Activated CD8-positive, alpha-beta T cell treated with anti-CD3 and anti-CD28 coated beads for 36 hours (primary cell): ENCODE measurements at places on chromosomes 1 and 21.

DNA sequence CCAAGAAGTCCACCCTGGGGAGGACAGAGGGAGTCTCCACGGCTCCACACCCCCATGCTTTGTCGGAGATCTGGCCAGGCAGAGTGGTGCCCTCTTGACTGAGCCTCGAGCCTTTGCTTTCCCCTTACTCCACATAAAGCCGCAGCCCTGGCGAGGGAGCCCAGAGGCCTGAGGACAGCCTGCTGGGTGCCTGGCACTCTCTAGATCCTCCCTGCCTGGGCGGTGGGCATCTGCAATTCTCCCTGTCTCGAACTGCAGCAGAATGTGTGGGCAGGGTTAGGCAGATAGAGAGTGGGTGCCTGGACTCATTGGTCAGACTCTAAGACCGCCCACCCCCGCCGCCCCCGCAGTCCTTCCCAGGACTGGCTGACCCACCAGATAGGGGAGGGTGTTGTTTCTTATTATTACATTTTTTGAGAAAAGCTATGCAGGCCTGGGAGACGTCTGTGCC is 13.9 kb downstream of the EPHX1 start:
- DNase-seq: no peak

- no peak for DNase-seq
Observed at GRCh38 chr1:1247341-1247913, 905 bp upstream of the C1QTNF12 start.

DNA sequence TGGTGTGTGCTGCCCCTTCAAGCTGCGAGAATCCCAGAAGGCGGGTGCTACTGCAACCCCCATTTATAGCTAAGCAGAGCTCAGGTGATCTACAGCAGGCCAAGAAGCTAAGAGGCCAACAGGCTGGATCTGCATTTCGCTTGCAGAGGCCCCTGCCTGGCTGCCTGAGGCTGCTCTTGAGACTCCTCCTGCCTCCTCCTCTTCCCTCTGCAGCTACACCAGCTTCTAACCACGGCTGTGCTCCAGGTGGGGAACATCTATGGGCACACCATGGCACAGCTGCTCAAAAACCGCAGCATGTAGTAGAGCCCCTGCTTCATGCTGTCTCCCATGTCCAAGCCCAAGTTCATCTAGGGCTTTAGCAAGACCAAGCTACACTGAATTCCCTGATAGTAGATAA is 72.9 kb upstream of the ZNF678 start:
- DNase-seq: no peak

DNA sequence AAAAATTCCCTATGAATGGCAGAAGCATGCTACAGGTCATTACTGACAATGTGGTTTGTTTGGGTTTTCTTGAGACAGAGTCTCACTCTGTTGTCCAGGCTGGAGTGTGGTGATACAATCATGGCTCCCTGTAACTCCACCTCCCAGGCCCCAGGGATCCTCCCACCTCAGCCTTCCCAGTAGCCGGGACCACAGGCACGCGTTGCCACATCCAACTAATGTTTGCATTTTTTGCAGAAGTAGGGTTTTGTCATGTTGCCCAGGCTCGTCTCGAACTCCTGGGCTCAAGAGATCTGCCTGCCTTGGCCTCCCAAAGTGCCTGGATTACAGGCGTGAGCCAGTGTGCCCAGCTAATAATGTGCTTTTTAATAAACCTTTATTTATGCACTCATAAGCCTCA is 259.1 kb downstream of the NFIA start:
- no peak for DNase-seq

- no peak for DNase-seq
Observed at GRCh38 chr1:53470155-53470554, 11.0 kb downstream of the DMRTB1 start.

GRCh38 chr1:116375148-116375886 is 2.3 kb downstream of the ATP1A1 start:
- peak; percentile 12 for DNase-seq

DNA sequence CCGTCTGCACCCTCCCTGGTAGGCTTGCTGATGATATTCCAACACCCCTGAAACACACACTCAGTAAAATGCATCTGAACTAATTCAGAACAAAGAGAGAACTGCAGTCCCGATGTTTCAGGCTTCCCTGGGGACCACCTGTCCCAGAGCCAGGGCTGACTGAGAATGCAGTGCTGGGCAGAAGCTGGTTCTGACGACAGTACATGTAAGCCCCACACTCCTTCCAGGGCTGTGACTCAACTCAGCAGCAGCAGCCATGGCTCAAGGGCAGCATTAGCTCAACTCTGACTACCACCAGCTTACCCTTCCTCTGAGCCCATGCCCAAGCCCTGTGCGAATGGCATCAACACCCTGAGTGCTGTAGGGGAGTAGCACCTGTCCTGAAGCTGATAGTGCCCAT is 56.4 kb upstream of the SIPA1L2 start:
- no peak for DNase-seq

DNA sequence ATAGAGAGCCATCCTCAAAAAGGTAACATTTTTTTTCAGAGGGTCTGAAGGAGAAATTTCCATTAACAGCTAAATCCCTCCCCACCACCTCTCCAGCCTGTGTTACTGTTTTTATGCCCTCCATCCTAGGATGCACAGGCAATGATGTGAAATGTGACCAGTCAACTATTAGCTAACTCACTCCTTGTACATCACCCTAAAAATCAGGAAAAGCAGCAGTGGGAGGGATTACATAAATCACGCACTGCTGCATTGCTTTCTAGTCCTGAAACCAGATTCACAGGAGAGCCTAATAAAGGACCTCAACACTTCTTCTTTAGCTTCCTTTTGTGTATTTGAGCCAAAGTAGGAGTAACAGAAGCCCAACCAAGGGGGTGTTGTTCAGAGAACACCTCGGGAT is 66.3 kb downstream of the LMO4 start:
- DNase-seq: no peak

- DNase-seq: no peak
Observed at GRCh38 chr1:10438677-10439163, 8.5 kb downstream of the CENPS start.

DNA sequence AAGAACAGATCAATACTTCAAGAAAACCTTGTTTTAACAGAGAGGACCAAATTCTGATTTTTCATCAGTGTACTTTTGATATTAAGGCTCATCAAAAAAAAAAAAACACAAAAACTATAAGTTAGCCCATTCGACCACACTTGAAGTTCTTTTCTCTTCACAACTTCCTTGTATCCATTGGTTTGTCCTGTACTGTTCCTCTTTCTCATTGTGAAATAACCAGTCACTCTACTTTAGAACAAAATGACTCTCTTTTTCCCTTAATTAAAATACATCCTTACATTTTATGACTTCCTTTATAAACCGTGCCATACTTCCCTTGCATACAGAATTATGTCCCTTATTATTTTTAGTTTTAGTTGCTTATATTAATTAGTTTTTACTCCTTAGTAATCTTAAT is 8.4 kb downstream of the QSOX1 start:
- DNase-seq: no peak

DNA sequence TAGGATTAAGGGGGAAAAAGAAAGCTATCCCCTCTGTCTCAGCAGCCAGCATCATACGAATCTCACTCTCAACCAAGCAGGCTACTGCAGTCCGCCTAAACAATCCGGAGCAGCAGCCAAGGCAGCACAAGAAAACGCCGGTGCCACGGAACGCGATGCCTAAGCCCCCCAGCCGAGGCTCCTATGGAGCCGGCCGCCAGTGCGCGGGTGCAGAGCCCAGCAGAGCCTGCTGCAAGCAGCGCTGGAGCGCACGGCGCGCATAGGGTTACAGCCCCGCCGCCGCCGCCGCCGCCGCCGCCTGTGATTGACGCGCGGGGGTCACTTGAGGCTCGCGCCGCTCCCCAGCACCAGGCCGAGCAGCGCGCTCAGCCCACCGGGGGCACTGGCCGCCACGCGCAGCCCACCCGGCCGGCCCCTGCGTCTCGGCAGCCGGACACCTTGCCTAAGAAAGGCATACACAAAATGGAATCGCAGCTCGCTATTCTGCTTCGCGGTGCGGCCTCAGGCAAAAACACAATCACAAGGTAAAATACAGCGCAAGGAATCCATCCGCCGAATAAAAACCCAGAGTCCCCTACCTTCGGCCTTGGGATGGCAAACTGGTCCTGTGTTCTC is 780 bp downstream of the HIVEP3 start:
- peak; percentile 59 for DNase-seq

GRCh38 chr1:113858982-113859381 is 12.5 kb downstream of the PTPN22 start:
- no peak for DNase-seq

GRCh38 chr1:204031098-204031710 is 41.7 kb upstream of the SOX13 start:
- no peak for DNase-seq

DNA sequence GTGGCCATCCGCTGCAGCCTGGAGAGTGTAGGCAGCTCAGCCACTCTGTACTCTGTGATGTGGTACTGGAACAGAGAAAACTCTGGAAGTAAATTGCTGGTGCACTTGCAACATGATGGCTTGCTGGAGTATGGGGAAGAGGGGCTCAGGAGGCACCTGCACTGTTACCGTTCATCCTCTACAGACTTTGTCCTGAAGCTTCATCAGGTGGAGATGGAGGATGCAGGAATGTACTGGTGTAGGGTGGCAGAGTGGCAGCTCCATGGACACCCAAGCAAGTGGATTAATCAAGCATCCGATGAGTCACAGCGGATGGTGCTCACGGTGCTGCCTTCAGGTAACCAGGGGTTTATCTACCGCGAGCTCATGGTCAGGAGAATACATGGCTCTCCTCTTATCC is 24.0 kb downstream of the CD101 start:
- no peak for DNase-seq

DNA sequence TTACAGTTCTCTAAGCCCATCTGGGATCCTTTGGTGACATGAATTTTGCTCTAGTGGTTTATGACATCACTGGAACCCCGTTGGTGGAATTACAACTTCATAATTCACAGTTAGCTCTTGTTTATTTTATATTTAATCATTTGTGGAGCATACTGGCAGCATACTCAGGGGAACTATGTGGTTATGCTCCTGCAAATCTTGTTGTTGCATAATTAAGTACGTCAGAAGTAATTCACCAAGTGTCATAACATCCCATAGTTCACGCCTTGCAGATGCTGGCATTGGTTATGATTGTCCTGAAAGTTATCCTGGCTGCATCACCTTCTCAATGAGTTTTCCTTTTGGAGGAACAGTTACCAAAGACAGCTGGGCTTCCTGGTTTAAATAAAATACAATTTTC is 16.5 kb downstream of the PRRX1 start:
- no peak for DNase-seq

DNA sequence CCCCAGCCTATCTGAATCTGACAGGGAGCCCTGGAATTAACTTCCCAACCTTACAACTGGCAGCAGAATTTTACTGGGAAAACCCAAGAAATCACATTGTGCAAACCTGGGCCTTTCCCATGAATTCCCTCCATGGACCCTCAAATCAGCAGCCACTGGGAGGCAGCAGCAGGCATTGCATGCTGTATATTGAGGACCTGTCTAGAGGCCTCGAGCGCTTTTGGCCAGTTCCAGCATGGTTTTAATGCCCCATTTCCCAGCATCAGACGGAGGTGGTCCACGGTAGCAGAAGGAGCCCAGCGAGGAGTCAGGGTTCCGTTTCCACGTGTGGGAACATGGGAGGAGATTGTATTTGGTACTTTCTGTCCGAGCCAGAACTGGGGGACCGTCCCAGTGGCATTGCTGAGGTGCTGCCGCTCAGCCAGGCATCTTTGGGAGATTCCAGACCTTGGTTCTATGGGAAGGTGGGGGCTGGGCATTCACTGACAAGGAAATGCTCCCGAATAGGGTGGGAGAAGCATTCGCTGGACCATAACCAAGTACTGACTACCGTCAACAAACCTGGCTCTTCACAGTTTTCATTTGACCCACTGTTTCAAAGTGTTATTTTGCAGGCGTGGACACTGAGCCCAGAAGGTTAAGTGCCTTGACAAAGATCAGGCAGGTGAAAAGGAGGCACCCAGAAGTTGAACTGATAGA is 15.9 kb downstream of the BMP8A start:
- DNase-seq: no peak

GRCh38 chr1:192592981-192593708 is 17.6 kb downstream of the RGS1 start:
- no peak for DNase-seq

DNA sequence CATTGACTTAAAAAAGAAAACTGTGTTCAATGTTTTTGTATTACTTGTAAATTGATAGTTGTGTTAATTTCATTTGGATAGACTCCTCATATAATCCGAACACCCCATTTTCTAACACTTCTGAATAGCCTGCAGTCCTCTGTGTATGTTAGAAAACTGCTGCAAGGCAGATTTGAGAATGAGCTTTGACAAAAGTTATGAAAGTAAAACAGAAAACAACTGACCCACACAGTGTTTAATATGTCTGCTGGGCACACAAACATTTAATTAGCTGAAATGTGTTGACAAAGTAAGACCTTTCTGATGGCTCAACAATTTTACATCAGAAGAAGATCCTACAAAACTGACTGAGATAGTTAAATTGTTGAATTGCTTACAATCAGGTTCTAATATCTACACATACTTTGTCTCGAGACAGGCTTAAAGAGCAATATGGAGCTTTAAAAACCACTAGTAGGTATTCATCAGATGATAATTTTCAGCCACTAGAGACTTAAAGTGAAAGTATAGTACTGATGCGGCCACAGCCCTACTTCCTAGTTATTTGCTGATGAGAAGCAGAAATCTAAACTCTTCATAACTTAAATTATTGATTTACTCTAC is 40.0 kb upstream of the PRMT6 start:
- no peak for DNase-seq

DNA sequence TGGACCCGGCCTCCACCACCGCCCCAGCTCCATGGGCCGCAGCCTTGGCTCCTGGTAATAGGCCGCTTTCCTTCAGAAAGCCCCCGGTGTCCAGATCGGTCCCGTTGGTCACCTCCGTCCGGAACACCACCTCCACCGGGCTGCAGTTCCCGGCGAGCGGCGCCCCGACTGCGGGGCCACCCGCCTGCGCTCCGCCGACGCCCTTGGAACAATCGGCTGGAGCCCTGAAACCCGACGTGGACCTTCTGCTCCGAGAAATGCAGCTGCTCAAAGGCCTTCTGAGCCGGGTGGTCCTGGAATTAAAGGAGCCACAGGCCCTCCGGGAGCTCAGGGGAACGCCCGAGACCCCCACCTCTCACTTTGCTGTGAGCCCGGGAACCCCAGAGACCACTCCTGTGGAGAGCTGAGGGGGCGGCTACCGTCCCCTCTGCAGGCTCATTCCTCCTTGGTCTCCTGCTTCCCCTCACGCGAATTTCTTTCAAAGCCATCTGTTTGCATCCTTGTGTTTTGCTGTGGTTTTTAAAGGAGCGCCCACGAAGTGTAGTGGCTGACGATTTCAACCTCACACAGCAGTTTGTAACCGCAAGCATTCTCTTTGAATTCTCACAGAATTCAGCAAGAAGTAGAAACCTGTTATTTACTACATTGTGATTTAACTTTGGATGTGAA is 6.0 kb downstream of the FCRLB start:
- DNase-seq: peak; percentile 60

DNA sequence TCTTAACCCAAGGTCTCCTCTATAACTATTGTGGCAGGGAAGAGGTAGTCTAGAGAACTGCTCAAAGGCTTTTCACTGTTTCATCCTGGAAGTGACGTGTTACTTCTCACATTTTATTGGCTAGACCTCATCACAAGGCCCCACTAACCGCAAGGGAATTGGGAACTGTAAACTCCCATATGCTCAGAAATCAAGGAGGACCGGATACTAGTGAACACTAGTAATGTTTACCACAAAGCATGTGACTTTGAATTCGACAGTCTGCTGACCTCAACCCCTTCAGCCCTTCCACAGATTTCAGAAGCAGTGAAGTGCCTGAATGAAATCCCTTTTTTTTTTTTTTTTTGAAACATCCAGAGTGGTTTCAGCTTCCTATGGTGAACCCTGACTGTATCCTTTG is 3.4 kb upstream of the EEIG2 start:
- no peak for DNase-seq
